ENCODE measurements at places on chromosomes 16 and 17.

GRCh38 chr17:59427996-59428395 lies 96.5 kb downstream of the YPEL2 start:
- DNase-seq = no peak

DNA sequence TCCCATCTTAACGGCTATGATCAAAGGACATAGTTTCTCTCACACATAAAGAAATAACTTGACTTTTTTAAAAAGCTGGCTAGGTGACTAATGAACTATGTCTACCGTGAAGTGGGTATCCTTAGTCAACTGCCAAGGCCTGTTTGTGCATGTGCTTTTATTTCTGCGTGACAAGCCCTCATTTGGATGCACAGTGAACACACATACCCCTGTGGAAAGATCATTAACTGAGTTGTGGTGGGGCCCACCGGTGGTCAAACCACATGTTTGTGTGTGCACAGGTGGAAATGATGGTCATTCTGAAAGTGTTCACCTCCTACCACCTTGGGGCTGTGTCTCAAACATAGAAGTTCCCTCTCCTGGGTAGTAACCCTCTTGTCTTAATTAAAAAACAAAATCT lies 256.1 kb upstream of the SALL1 start:
- DNase-seq = no peak

- DNase-seq = no peak
Measured at GRCh38 chr16:57612494-57612893, 15.9 kb upstream of the ADGRG1 start.

DNA sequence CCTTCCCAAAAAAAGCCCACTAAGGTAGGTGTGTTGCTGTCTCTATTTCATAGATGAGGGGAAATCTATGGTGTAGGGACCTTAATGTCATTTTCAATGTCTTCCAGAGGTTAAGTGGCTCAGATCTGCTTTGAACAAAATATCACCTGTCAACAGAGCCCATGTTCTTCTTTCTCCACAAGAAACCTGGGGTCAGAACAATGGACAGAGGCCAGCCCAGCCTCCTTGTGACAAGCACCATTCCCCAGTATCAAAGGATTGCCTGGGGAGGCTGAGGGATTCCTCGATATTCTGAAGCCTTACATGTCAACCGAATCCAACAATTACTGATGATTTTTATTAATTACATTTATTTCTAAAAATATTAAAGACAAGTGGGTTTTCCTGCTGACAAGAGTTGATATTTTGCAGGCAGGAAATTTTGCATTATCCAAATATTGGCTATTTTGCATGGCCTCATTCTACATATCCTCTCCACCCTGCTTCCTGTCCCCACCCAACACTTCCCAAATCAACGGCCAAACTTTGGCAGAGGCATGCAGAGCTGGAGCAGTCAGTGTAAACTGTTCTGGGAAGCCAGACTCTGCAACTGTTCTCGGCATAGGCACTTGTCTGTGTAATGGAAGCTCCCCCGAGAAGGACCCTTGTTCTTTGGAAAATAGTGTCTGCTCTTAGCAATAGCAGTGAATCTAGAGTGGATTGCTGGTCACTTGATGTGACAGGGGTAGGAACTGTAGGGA lies 281.5 kb downstream of the HS3ST3A1 start:
- DNase-seq = no peak

GRCh38 chr16:55645986-55646385 lies 9.8 kb upstream of the SLC6A2 start:
- no peak for DNase-seq

DNA sequence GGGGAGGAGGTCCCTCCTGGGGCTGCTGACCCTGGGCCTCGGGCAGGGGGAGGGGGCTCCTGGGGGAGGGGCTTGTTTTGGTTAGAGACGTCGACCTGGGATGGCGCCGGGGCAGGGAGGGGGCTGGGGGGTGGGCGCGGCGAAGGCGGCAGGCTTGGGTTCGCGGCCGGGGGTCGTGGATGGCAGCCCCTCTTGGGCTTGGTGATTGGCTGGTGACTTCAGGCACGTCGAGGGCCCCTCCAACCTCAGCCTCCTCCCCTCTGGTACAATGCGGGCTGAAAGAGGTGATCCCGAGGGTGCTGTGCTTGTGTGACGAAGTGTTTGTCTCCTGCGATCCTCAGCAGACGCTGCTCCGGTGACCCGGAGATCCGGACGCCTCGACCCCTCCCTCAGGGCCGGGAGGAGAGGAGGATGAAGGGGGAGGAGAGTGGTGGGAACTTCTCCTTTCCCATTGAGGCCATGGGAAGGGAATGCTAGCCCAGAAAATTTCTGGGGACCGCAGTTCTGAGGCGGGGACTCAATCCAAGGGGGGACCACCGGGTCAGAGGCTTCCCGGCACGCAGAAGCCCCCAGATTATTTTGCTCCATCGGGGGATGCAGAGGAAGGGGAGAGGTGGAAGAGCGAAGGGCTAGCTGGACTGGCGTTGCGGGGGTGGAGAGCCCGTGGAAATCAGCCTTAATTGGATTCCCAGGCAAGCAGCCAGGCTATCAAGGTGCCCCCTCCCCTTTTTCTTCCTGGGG lies 43.9 kb downstream of the RAI1 start:
- DNase-seq = no peak

DNA sequence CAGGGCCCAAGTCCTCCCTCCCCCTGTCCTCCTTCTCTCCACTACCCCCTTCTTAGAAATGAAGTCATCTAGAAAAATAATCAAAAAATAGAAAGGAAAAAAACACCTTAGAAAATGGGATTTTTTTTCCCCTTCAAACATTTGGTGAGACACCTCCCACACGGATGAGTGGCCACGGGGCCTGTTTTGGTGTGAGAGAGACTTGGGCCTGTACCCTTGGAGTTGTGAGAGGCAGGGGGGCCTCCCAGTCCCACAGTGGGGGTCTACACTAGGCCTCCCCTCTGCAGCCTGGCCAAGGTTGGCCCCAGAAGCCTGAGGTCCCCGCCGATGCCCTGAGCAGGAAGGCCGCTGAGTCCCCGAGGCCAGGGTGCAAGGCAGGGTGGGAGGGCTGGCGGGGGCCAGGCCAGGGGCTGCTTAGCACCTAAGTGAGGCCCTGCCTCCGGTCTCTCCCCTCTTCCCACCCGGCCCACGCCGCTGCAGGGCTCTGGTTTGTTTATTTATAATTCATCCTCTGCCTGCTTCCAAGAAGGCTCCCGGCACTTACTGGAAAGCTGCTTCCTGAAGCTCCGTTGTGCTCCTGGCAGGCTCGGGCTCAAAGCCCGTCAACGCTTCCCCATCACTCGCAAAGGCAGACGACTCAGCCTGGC lies 26.4 kb downstream of the NPTX1 start:
- no peak for DNase-seq

- DNase-seq = no peak
Measured at GRCh38 chr16:35748621-35749252, 2289.3 kb downstream of the TP53TG3F start.

GRCh38 chr17:59431601-59432000 lies 100.1 kb downstream of the YPEL2 start:
- DNase-seq = no peak

DNA sequence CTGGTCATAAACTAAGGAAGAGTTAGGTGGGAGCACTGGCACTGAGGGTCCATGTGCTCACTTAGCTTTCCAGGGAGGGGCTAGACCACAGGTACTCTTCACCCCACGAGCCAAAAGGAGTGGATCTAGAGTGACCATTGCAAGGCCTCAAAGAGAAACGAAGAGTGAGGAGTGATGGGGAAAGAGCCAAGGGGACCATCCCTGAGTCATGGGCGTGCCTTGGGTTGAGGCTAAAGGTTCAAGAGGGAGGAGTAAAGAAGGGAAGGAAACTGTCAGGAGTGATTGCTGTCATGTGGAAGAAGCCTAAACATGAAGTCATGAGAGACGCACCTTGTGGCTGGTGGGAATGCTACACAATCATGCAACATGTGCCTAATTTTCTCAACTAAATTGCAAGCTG lies 141.0 kb downstream of the CDH13 start:
- no peak for DNase-seq

DNA sequence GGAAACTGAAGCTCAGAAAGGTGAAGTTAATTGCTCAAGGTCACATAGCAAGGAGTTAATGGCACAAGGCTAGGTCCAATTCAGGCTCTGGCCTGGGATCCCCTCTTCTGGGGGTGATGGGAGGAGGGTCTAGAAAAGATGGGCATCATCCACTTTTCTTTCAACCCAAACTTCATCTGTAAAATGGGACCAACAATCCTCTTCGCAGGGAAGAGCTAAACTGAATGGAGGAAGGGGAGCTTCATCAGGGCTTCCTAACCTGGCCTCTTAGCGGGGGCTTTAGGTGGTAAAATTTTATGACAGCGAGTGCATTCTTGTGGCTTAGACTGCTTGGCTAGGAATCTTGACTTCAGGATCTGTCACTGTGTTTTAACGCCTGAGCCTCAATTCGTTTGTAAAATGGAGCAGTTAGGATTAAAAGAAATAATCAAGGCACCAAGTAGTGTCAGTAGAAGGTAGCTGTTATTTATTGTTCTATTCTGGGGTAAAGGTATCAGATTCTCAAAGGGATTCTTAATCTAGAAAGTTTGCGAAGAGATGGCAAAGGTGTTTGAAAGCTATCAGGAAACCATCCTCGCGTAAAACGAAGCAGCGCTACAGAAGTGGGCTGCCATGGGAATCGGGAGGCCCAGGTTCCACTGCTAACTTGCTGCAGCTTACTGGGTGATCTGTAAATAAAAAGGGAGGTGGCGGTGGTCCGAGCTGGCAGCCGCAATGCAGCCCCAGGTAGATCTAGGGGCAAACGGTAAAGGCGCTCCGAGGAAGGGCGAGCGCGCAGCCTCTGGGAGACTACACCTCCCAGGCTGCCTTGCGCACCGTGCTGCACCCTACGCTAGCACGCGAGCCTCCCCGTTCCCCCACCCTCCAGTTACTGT lies 1.5 kb upstream of the SRCAP start:
- DNase-seq = peak; percentile 61

GRCh38 chr16:56851671-56852400 lies 13.2 kb upstream of the SLC12A3 start:
- no peak for DNase-seq

DNA sequence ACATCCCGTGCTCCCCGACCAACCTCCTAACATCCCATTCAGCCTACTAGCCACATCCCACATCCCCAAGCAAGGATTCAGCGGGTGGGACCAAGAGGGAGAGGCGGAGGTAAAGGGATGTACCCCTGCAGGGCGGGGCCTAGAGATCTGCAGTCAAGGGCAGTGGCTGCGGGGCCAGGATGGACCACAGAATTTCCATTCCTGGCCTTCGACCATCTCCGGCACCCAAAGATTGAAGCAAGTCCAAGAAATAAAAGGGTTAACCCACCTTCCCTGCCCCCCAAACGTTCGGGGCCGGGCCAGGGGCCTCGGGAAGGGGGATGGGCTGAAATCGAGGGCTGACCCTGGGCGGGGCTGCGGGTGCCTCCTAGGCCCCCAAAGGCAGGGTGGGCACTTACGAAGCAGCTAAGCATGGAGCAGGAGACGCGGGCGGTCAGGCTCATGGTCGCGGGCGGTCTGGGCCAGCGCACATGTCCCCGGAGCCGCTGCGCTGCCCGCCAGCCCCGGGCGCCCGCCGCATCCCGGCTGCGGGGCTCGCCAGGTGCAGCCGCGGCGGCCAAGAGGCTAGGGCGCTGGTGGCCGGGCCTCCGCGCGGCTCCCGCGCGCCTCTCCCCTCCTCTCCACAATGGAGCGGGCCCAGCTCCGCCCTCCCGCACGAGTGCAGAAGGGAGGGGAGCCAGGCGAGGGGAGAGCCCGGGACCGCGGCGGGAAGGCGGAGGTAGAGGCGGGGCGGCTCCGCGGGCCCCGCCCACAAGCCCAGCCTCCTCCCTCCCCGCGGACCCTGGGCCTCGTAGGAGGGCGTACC lies at the start of gene MTMR4:
MTMR4 (minus strand) TSS at position 674 of the 805 bp plus-strand sequence; CDS start at position 443, 231 bp downstream.
- peak; percentile 32 for DNase-seq

DNA sequence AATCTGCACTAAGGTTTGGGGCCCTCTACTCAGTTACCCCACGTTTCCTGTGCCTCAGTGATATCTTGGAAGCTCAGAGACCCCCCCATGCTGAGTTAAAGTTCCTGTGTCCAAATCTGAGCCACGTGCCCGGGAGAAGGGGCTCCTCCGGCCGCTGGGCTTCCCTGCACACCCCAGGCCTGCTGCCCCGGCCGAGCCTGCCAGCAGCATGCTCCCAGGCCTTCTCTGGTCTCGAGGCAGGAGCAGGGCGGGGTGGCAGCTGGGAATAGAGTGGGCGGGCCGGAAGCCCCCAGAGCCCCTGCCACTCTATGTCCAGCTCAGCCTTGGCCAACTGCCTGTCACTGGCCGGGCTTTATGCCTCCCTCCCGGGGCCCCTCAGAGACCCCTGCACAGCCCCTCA lies 5.6 kb upstream of the VASN start:
- no peak for DNase-seq

DNA sequence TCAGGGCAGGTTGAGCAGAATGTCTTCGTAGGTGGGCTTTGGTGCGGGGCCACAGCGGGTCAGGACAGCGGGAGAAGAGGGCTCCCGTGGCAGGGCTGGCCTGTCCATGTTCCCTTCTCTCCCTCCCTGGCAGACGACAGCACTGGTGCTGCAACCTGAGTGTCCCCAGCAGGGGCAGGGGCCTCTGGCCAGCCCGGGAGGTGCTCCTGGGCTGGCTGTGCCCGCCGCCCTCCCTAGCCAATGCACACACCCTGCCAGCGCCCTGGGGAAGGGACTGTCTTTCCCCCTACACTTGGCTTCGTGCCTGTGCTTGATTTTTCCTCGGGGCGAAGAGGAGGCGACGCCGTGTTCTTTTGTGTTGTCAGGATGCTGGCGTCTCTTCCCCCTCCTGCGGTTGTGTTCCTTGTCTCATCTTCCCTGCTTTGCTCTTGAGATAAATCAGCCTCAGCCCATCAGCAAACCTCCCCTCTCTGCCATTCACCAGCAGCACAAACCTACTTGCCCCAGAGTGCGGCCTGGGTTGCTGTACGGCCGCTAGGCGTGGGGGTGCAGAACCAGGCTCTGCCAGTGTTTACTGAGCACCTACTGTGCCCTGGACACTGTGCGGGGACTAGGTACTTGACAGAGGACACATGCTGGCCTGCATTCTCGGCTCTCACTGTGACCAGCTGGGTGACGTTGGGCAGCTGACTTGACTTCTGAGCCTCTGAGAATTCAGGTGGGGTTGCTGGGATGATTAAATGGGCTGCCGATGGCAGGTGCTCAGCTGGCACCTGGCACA lies 237.3 kb upstream of the CIBAR2 start:
- no peak for DNase-seq

DNA sequence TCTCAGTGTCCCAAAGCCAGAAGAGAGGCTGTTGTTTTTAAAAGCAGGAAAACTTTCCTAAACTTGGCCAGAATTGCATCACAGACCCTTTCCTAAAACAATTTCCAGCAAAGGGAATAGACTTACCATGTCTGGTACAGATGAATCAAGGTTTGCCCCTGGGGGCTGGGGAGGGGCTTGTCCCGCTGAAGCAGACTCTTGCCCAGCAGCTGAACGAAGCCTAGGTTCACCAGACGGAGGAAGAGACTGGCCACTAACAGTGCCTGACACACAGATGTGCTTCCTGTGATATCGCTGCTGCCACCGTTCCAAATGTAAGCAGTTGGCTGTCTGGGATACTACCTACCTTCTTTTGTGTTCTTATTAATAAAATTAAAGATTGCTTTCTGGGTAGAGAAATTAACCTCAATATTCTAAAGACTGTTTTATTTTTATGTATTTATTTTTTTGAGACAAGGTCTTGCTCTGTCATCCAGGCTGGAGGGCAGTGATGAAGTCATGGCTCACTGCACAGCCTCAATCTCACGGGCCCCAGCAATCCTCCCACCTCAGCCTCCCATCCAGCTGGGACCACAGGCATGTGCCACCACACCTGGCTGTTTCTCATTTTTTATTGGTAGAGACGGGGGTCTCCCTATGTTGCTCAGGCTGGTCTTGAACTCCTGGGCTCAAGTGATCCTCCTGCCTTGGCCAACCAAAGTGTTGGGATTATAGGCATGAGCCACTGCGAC lies 13.5 kb downstream of the PRCD start:
- no peak for DNase-seq

GRCh38 chr16:73915140-73915539 lies 381.5 kb upstream of the PSMD7 start:
- DNase-seq = no peak

GRCh38 chr17:16991349-16992009 lies 19.6 kb upstream of the TNFRSF13B start:
- DNase-seq = no peak

Data from NCI-H2081 treated with DMSO at 0.1 percent for 48 hours (cell line).